ENCODE measurements at places on chromosomes 2 and 18.

GRCh38 chr2:37344453-37345361, at the start of gene QPCT:
Gene QPCT (plus strand): TSS chr2:37344630. CDS start chr2:37344732, 102 bp downstream.
- DNase-seq, result no peak

DNA sequence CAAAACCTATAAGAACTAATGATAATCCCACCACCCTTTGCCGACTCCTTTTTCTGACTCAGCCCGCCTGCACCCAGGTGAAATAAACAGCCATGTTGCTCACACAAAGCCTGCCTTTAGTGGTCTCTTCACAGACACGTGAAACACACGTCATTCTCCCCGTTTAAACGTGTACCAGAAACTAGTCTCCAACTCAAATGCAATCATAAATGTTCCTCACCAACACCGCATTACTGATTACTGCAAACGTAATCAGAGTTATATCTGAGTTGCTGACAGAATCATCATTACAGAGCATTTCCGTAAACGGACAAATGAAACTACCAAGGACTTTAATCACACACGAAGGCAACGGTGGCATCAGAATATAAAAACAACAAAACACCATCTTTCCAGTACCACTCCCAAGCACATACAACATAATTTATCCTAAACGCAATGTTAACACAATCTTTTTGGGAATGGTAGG, 1.9 kb downstream of the CLK1 start:
- DNase-seq, result peak; percentile 71

- no peak for DNase-seq
These were observed 13.4 kb upstream of the IL37 start for GRCh38 chr2:112897624-112897978.

GRCh38 chr2:11446733-11447248, 19.2 kb downstream of the E2F6 start:
- peak; percentile 23 for DNase-seq

DNA sequence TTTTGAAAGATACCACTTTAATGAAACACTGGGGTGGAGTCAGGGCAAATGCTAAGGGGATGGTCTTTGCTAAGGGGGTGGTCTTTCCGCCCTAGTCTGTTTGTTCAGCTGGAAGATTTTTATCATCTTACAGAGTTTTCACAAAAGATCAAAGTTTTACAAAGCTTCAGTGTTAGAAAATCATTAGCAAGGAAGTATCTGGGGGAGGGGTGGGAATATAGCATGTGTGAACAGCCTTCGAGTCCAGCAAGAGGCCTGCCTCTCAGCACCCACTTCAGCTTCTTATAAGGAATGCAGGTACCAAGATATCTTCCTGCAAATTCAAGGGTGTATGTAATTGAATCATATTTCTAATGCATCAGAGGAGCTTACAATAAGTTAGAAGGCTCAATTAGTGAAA, 112.9 kb downstream of the RAPGEF4 start:
- no peak for DNase-seq

GRCh38 chr2:174827371-174828369, 63.4 kb upstream of the CHRNA1 start:
- no peak for DNase-seq

DNA sequence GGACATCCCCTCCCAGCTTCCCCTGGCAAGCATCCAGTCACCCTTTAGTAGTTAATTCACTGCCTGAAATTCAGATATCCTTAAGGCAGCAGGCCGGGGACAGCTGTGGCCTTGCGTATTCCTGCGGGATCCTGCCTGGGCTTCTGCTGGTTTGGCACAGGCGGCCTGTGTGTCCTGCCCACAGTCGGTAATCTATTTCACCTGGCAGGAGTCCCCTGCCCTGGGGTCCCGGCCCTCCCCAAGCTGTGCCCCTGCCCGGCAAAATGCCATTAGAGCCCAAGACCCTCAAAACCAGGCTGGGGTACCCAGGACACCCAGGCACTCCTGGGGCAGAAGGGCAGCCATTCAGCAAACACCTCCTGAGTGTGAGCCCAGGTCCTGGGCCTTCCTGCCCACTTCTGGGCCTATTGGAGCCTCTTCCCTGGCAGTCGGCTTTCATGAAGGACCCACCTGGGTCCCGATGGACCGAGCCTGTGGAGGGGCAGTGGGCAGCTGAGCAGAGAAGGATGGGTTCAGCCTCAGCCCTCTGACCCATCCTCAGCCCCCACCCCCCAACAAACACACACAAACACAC, 11.6 kb downstream of the CROCC2 start:
- DNase-seq, result no peak

DNA sequence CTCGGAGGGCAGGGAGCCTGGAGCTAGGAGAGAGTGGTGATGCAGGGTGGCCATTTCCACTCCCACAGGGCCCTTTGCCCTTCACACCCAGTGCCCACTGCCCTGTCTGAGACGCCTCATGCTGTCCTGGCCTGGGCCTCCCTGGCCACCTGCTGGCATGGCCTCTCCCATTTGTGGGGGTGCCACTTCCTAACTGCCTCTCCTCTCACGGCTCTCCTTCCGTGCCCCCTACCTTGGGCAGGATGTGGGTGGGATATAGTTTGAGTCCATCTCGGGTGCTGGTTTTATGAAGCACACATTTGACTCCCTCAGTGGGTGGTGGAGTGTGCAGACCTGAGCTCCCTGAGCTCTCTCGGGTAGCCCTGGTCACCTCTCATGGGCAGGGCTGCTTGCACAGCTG, 46.0 kb downstream of the DGKD start:
- DNase-seq, result no peak

GRCh38 chr18:12359515-12359927, 17.5 kb downstream of the AFG3L2 start:
- no peak for DNase-seq

- DNase-seq, result no peak
These were observed 96.2 kb upstream of the EPAS1 start for GRCh38 chr2:46200861-46201605.

GRCh38 chr18:34867520-34867919, 157.4 kb downstream of the DTNA start:
- DNase-seq, result no peak

DNA sequence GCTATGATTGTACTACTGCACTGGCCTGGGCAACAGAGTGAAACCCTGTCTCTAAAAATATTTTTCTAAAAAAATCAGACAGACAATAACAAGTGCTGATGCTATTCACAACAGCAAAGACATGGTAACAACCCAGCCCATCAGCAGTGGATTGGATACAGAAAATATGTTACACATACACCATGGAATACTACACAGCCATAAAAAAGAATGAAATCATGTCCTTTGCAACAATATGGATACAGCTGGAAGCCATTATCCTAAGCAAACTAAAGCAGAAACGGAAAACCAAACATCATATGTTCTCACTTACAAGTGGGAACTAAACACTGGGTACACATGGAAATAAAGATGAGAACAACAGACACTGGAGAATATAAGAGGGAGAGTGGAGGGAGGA, 19.9 kb downstream of the FAM161A start:
- no peak for DNase-seq

GRCh38 chr2:162025121-162025911, 48.7 kb downstream of the DPP4 start:
- DNase-seq, result no peak
